T-cell (primary cell): ENCODE measurements at places on chromosomes 13 and 19.
A peak's percentile ranks its signal among the peaks of the same experiment; 100 is the strongest.

GRCh38 chr13:28129911-28130693 is 8.2 kb upstream of the PAN3 start:
- no peak for DNase-seq

- no peak for DNase-seq
Observed at GRCh38 chr19:640161-640558, 481 bp downstream of the FGF22 start.

- no peak for DNase-seq
Observed at GRCh38 chr19:31438401-31439269, 89.4 kb upstream of the TSHZ3 start.

DNA sequence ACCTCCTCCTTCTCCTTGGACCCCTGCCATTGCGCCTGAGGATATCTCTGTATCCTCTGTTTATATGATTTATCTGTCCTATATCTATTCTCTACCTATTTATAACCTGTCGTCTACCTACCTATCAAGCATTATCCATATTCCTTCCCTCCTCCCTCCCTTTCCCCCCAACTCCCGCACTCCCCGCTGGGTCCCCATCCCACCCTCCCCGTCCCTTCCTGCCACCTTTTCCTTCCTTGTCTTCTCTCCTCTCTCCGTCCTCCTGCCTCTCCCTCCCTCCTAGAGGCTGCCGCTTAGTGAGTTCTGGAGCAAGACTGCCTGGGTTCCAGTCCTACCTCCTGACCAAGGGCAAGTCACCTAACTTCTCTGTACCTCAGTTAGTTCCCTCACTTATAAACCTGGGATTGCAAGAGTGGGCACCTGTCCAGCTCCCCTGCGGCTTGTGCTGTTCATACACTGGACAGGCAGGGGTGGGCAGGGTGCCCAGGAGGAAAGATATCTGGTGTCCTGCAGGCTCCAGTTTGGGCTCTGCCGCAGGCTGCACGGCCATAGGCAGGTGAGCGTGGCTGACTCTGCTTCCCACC is 16.1 kb downstream of the TTYH1 start:
- no peak for DNase-seq

DNA sequence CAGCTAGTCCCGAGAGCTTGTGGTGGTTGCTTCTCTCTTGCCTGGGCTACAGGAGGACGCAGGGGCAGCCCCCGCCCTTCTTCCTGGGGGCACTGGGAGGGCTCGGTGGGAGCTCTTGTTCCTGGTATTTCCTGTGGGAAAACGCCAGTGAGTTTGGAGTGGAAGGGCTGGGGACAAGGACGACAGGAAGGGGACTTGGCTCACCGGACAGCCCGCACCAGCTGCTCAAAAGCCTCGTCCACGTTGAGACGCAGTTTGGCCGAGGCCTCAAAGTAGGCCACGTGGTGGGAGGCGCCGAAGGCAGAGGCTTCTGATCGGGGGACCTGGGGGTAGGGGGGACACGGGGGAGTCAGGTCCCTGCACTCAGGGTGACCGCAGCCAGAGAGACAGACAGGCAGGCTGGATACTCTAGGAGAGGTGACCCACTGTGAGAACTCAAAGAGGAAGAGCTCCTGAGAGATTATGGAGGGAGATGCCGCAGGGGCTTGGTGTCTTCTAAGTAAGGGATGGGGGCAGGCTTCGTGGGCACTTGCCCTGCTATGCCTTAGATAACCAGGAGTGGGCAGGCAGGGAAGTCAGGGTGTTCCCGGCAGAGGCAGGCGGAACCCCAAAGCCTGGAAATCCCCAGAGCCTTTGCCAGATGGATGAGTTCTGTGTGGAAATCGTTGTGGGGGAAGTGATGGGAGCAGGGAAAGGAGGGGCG is 4.3 kb downstream of the RRAS start:
- no peak for DNase-seq

DNA sequence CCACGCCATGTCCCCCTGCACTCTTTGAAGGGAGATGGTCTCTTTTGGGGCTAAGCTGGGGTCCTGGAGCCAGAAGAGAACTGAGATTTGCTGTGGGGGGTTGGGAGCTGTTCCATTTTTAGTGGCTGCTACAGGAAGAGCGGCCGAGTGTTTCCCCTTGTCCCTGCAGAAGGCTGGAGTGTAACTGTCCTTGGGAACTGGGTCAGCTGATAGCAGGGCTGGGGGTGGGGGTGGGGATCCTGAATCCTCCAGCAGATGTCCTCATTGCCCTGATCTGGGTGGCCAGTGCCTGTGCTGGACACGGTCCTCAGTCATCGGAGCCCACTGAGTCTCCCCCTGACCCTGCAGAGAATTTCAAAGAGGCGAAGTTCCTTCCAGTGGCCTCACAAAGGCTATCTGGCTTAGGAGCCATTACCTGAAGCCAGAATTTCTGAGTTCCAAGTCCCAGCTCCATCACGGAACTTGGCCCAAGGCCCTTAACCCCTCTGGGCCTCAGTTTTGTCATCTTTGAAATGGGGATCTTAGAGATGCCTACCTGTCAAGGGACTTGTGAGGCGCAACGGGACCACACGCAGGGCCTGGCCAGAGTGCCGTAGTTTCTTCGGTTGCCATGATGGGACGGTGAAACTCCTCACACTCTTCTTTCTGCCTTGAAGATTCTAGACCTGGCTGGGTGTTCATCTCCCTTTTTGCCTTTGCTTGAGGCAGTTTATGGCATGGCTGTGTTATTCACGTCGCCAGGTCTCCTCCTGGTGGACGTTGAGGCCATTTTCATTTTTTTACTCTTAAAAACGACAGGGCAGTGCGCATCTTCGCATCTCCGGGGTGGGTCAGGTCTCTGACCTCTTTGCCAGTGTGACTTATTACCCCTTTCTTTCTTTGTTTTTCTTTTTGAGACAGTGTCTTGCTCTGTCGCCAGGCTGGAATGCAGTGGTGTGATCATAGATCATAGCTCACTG is 51.9 kb downstream of the DNM2 start:
- DNase-seq, result no peak

- no peak for DNase-seq
Observed at GRCh38 chr13:73171926-73172325, 113.1 kb downstream of the KLF5 start.

- no peak for DNase-seq
Observed at GRCh38 chr19:38005224-38005614, 98.2 kb downstream of the SIPA1L3 start.

DNA sequence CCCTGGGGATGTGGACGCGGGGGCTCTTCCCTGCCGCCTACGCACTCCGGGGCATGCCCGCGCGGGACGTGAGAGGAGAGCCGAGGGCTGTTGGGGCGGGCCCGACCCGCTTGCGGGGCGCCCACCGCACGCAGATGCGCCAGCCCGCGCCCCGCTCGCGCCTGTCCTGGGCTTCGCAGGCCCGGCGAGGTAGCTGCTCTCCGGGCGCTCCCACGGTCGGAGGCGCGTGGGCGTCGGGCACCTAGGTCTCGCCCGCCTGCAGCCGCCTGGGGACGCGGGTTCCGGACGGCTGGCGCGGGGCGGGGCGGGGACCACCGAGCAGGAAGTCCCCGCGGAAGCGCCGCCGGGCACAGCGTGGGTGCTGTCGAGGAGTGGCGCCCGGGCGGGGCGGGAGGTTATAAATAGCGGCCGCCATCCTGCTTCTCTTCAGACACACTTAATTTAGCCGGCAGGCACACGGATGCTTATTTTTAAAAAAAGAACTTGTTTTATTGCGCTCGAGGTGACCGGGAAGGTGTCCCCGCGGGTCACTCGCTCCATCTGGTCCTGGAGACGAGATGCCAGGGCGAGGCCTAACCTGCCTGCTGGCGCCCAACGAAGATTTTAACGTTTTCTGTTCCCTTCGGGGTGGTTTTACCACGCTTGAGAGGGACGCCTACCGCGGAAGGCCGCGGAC is 561 bp upstream of the GJA3 start:
- DNase-seq, result peak; percentile 41

DNA sequence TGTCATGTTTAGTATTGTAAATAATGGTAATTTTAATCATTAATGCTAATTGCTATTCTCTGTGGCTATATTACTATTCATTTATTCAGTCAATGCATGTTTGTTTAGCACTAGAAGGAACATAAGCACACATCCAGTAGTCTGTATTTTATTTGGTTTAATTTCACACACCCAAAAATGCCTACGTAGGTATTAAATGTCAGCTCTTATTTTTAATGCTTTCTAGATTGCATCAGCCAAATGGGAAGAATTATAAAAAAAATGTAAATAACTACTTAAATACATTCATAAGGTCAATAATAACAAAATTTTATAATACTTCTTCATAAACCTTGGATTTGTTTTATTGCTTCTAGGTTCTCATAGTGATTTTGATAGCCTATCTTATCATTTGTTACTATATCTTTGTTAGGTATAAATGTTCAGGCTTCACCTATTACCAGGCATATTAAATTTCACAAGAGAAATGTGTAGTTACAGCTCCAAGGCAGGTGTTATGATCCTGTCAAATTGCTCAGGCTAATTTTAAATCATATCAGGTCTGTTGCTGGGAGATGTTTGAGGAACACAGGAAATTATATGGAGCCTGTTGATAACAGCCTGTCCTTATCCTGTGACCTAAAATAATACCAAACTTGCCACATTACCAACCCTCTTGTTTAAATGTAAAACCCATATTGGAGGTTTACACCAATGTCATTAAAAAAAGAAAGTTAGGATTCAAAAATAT is 34.4 kb downstream of the ITGBL1 start:
- DNase-seq, result no peak

DNA sequence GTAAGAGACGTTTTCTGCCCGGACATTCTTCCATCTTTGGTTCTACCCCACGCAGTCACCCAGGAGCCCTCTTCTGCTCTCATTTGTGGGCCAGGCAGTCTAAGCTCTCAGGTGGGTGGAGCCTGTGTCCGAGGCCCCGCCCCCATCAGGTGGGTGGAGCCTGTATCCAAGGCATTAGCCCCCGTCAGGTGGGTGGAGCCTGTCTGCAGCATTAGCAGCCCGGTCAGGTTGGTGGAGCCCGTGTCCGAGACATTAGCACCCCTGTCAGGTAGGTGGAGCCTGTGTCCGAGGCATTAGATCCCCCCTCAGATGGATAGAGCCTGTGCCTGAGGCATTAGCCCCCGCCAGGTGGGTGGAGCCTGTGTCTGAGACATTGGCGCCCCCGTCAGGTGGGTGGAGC is 45.5 kb upstream of the C13orf46 start:
- peak; percentile 20 for DNase-seq

DNA sequence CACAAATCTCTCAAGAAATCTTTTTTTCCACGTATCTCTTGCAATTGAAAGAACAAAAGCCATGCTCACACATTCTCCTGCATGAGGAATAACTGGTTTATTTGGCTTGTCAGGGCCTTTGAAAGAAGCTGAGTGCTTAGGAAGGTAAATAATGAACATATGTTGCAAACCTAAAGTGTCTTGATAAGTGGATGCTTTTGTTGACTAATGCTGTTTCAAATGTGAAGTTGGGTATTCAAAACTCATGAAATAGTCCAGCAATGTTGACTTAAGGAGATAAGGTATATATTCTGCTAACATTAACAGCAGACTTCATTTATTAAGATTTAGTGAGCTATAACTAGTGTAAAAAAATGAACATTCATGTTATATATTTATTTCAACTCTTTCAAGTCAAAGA is 1792.7 kb upstream of the MIR17HG start:
- no peak for DNase-seq

GRCh38 chr13:40648040-40648439 is 18.4 kb downstream of the FOXO1 start:
- no peak for DNase-seq

DNA sequence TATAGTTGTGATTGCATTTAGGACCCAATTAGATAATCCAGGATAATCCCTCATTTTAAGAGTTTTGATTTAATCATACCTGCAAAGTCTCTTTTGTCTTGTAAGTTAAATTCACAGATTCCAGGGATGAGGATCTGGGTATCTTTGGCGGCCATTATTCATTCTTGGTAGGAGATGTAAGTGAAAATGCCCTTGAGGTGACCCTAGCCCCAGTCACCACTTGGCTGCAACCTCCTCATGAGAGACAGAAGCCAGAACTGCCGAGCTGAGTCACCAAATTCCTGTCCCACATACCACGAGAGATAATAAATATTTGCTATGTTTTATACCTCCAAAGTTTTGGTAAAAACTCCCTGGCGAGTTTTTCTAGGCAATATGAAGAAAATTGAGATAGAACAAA is 389.4 kb downstream of the RFC3 start:
- no peak for DNase-seq

GRCh38 chr13:59584761-59585670 is 578.7 kb downstream of the DIAPH3 start:
- DNase-seq, result no peak

DNA sequence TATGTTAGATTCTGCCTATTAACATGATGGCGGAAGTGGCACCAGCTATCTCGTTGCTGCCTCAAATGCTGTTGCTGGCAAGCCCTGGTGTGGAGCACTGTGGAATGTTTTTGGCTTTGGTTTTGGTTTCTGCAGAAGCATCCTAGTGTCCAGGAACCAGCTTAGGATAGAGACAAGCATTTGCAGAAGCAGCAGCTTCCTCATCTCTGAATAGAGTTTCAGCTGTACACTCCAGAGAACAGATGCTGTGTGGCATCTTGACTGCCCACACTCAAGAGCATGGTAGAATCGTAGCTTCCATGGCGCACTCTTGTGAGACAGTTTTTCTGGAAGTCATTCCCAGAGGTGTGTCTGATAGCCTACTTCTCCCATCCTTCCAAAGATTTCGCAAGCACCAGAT is 145.3 kb upstream of the RXFP2 start:
- DNase-seq, result no peak

GRCh38 chr13:34731486-34731885 is 210.6 kb upstream of the NBEA start:
- no peak for DNase-seq

- no peak for DNase-seq
Observed at GRCh38 chr13:62847520-62847919, 1431.9 kb upstream of the PCDH20 start.

- no peak for DNase-seq
Observed at GRCh38 chr13:100106005-100106404, 17.1 kb downstream of the PCCA start.

DNA sequence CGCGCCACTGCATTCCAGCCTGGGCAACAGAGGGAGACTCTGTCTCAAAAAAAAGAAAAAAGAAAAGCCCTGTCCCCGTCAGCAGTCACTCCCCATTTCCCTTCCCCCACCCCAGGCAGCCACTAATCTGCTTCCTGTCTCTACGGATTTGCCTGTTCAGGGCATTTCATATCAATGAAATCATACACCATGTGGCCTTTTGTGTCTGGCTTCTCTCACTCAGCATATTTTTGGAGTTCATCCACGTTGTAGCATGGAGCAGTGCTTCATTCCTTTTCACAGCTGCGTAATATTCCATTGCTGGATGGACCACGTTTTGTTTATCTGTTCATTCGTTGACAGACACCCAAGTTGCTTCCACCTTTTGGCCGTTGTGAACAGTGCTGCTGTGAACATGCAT is 36.1 kb upstream of the KLF2 start:
- no peak for DNase-seq

DNA sequence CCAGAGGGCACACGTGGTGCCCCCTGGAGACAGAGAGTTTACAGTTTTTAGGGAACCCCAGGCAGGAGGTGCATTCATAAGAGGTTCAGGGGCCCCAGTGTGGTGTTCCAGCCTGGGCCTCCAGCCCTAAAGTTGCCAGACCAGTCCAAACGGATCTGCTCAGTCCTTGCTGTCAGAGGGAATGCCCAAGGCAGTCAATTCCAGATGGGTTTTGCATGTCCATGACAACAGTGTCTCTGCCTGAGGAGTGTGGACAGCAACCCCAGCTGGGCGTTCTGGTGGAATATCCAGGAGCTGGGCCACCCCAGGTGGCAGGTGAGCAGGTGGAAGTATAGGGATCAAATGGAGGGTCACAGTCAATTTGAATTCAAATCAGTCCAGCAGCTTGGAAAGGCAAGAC is 25.3 kb downstream of the FBXO27 start:
- DNase-seq, result no peak

GRCh38 chr13:37561031-37561430 is 37.5 kb downstream of the POSTN start:
- DNase-seq, result no peak
